ENCODE measurements at places on chromosomes 13 and 19. TPM values are rescaled to one million over a fixed set of nuclear protein-coding genes. Genes with fewer than 3 reads are reported as not detected.

- peaks cover 68% of the 10 kb centered on the region for H3K4me1 ChIP-seq
- H3K27ac ChIP-seq = peak overlapping the region; percentile 98
- no peak for DNase-seq
These were observed 734 bp downstream of the TYROBP start for GRCh38 chr19:35907377-35907745.

The PTPRH gene
- polyA plus RNA-seq = not detected

DNA sequence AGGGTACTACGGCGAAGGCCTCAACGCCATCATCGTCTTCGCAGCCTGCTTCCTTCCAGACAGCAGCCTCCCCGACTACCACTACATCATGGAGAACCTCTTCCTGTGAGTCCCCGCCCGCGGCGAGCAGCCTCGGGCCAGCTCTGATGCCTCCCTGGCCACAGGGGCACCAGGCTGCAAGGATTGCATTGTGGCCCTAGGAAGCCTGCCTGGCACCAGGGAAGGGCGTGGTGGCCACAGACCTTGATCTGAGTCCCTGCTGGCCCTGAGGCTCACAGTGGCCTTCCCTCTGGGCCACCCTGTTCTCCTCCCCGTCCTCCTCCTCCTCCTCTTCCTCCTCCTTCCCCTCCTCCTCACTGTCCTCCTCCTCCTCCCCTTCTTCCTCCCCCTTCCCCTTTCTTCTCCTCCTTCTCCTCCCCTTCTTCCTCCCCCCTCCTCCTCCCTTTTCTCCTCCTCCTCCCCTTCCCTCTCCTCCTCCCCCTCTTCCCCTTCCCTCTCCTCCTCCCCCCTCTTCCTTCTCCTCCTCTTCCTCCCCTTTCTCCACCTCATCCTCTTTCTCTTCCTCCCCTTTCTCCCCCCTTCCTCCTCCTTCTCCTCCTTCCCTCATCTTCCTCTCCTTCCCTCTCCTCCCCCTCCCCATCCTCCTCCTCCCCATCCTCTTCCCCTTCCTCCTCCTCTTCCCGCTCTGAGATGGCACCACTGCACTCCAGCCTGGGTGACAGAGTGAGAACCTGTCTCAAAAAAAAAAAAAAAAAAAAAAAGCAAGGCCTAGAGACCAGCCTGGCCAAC is 24.4 kb upstream of the NMRK2 start:
- H3K27me3 ChIP-seq = no peaks in the 10 kb centered on the region
- H3K36me3 ChIP-seq = no peaks in the 10 kb centered on the region
- no peaks in the 10 kb centered on the region for H3K4me1 ChIP-seq
- no peak overlapping the region for H3K4me3 ChIP-seq
- no peak for DNase-seq
- no peak overlapping the region for H3K27ac ChIP-seq

The SERP2 gene
- 8.1 TPM for polyA plus RNA-seq

The WDR87 gene
- polyA plus RNA-seq = not detected

DNA sequence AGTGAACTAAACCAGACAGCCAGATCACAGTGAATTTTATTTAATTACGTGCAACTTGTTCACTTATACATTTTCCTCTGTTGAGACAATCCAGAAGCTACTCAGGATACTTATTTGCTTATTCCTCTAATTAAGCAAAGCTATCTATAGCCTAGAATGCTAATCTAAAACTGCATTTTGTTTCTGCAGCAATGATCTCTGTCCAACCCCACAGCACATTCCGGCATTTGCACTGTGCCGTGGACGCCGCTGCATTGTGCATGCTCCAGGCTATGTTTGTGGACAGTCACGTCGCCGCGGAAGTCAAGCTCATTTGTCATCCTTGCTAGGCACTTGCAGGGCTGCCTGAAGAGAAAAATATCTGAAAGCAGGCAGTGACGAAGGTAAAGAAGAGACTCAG is 406.9 kb downstream of the RFC3 start:
- H3K36me3 ChIP-seq = no peaks in the 10 kb centered on the region
- DNase-seq = no peak
- H3K4me3 ChIP-seq = no peak overlapping the region
- H3K27me3 ChIP-seq = no peaks in the 10 kb centered on the region
- H3K27ac ChIP-seq = no peak overlapping the region
- H3K4me1 ChIP-seq = no peaks in the 10 kb centered on the region

- no peak overlapping the region for H3K4me3 ChIP-seq
- peaks cover 2% of the 10 kb centered on the region for H3K27me3 ChIP-seq
- no peak overlapping the region for H3K27ac ChIP-seq
- no peaks in the 10 kb centered on the region for H3K36me3 ChIP-seq
- no peak for DNase-seq
These were observed 59.8 kb upstream of the RCBTB2 start for GRCh38 chr13:48592688-48593049.

GRCh38 chr13:97802213-97802612 is 151.3 kb upstream of the IPO5 start:
- H3K27me3 ChIP-seq = peaks cover 2% of the 10 kb centered on the region
- no peak for DNase-seq
- H3K27ac ChIP-seq = no peak overlapping the region
- H3K36me3 ChIP-seq = no peaks in the 10 kb centered on the region

- no peaks in the 10 kb centered on the region for H3K36me3 ChIP-seq
- peaks cover 7% of the 10 kb centered on the region for H3K4me1 ChIP-seq
- H3K4me3 ChIP-seq = no peak overlapping the region
- H3K27me3 ChIP-seq = peaks cover 2% of the 10 kb centered on the region
- H3K27ac ChIP-seq = no peak overlapping the region
- no peak for DNase-seq
These were observed 107.0 kb downstream of the SIPA1L3 start for GRCh38 chr19:38013913-38014580.

DNA sequence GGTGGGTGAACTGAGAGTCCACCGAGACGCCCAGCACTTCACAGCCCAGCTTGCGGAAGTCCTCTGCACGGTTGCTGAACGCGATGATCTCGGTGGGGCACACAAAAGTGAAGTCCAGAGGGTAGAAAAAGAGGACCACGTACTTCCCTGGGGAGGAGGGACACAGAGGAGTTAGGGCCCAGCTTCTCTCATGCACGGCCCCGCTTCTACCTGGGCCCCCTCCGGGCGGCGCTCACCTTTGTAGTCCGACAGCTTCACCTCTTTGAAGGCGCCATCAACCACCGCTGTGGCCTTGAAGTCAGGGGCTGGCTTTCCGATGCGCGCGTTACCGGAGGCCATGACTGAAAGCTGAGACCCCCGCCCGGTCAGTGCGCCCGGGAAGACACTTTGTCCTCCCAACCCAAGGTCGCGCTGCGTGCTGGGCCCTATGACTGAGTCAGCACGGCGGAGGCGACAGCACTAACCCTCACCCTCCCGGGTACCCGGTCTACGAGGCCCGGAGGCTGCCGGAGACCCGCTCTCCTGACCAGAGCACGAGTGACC is 606 bp downstream of the PRDX2 start:
- H3K27ac ChIP-seq = no peak overlapping the region
- H3K4me1 ChIP-seq = peaks cover 25% of the 10 kb centered on the region
- H3K36me3 ChIP-seq = no peaks in the 10 kb centered on the region
- DNase-seq = no peak
- H3K4me3 ChIP-seq = peak overlapping the region; percentile 78
- peaks cover 6% of the 10 kb centered on the region for H3K27me3 ChIP-seq

The FAM83E gene
- not detected for polyA plus RNA-seq

DNA sequence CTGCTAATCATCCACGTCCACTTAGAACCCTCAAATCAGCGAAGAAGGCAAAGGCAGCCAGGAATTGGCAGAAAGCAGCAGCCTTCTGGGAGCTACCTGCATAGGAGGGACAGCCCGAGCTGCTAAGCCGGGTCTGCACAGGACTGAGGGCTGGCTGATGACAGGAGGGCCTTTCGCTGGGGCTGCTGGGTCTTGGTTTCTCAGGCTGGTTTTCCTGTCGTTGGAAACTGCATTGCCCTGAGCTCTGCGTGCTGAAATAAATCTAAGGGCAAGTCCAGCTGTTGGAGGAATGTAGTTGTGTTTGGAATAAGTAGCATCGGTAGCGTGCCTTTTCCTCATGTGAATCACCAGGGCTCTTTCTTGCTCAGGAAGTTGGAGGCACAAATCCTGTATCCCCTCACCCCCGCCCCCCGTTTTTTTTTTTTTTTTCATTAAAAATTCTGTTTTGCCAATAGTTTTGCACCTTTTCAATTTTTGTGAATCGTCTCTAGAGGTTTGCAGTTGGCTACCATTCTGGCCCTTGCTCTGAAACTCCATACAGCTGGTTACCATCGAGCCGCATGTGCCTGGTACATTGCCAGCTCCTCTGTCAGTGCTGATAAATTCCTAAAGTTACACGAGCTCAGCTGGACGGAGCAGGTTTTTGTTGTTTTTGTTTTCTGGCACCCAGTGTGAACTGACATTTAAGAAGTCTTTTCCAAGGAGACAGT is 193.9 kb upstream of the RNF113B start:
- H3K27me3 ChIP-seq = peaks cover 4% of the 10 kb centered on the region
- DNase-seq = no peak
- H3K36me3 ChIP-seq = no peaks in the 10 kb centered on the region
- H3K4me3 ChIP-seq = no peak overlapping the region
- peaks cover 5% of the 10 kb centered on the region for H3K4me1 ChIP-seq
- no peak overlapping the region for H3K27ac ChIP-seq

GRCh38 chr19:51098365-51099046 is 9.7 kb downstream of the CTU1 start:
- peaks cover 29% of the 10 kb centered on the region for H3K4me1 ChIP-seq
- H3K36me3 ChIP-seq = peaks cover 16% of the 10 kb centered on the region
- peak; percentile 22 for DNase-seq
- H3K4me3 ChIP-seq = peak overlapping the region; percentile 54
- H3K27ac ChIP-seq = no peak overlapping the region

DNA sequence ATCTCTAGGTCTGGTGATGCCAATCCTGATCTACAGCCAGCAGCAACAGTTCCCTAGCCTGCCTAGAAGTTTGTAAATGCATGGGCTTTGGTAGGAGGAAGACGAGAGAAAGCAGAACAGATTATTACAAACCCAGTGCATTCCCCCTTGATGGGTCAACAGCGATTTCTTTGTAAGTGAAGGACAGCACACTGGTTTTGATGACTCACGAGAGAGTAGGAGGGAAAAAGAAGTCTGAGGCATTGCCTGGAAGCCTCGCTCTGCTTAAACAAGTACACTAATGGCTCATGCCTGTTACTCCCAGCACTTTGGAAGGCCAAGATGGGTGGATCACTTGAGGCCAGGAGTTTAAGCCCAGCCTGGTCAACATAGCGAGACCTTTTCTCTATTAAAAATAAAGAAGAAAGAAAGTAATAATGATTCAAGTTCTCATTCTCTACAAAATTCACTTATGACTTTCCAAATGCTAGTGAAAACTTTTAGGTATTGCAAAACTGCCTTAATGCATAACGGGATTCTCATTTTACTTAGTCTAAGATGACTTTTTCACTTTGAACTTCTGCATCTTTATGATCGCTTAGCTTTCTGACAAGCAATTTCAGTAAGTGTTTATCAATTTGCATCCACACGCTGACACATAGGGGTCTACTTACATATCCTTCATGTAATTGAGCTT is 47.7 kb upstream of the USPL1 start:
- no peaks in the 10 kb centered on the region for H3K36me3 ChIP-seq
- peaks cover 46% of the 10 kb centered on the region for H3K4me1 ChIP-seq
- no peak for DNase-seq
- no peak overlapping the region for H3K4me3 ChIP-seq

The PSG2 gene
- not detected for polyA plus RNA-seq

- no peaks in the 10 kb centered on the region for H3K27me3 ChIP-seq
- no peak for DNase-seq
- H3K36me3 ChIP-seq = no peaks in the 10 kb centered on the region
- no peak overlapping the region for H3K4me3 ChIP-seq
- no peaks in the 10 kb centered on the region for H3K4me1 ChIP-seq
These were observed 96.1 kb upstream of the MBNL2 start for GRCh38 chr13:97125810-97126738.

GRCh38 chr19:2053601-2054389 is 2.8 kb upstream of the MKNK2 start:
- no peak for DNase-seq

The ATP4A gene
- not detected for polyA plus RNA-seq

DNA sequence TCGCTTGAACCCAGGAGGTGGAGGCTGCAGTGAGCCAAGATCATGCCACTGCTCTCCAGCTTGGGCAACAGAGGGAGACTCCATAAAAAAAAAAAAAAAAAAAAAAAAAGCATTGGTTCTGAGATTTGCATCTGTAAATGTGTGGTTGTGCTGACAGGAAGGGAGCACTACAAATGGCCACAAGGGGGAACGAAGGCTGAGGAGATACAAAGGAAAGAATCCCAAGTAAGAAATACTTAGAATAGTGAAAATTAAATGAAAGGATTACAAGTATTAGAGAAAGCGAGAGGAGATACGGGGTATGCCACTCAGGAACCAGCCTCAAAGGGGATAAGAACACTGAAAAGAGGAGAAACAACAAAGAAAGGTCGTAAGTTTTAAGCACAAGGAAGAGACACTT is 284.9 kb downstream of the KLF12 start:
- H3K27me3 ChIP-seq = no peaks in the 10 kb centered on the region
- no peak overlapping the region for H3K27ac ChIP-seq
- peaks cover 44% of the 10 kb centered on the region for H3K4me1 ChIP-seq
- peaks cover 12% of the 10 kb centered on the region for H3K36me3 ChIP-seq
- H3K4me3 ChIP-seq = no peak overlapping the region
- no peak for DNase-seq

DNA sequence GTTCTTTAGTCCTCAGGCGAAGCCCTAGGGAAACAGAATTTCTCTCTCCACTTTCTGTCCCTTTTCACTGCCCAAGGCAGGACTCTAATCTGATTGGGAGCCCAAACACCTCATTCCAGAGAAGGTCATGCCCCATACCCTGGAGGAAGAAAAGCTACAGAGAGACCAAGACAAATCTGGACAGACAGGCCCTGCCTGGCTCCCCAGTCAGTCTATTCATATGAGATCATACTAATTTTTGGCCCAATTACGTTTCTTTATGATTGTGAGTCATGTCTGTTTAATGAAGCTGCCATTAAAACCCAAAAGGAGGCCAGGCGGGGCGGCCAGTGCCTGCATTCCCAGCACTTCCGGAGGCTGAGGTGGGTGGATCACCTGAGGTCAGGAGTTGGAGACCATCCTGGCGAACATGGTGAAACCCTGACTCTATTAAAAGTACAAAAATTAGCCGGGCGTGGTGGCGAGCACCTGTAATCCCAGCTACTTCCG is 3.3 kb upstream of the AP3D1 start:
- no peak for DNase-seq
- no peak overlapping the region for H3K27ac ChIP-seq
- H3K4me1 ChIP-seq = peaks cover 19% of the 10 kb centered on the region

The OLFM2 gene
- polyA plus RNA-seq = 3.7 TPM

The VRK3 gene
- 89.8 TPM for polyA plus RNA-seq

The ZSCAN4 gene
- polyA plus RNA-seq = not detected

The SERPINE3 gene
- polyA plus RNA-seq = not detected

The RFPL4AL1 gene
- not detected for polyA plus RNA-seq

DNA sequence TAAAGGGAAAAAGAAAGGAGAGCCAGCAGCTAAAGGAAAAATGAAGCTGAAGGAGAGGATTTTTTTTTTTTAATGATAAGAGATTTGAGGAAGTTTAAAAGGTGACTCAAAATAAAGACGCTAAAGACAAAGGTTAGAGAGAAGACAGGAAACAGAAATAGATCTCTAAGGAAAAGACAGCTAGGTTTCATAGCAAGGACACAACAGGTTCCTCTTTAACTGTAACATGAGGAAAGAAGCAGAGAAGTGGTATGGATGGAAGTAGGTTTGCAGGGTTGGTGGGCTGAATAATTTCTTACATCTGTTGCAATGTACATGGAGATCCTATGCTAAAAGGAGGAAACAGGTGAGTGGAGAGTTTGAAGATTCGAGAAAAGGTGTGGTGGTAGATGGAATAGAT is 107.5 kb downstream of the MYCBP2 start:
- H3K4me3 ChIP-seq = no peak overlapping the region
- peaks cover 28% of the 10 kb centered on the region for H3K36me3 ChIP-seq
- no peak for DNase-seq
